Suppressor macrophage (primary cell): ENCODE measurements at places on chromosomes 6 and 20.

DNA sequence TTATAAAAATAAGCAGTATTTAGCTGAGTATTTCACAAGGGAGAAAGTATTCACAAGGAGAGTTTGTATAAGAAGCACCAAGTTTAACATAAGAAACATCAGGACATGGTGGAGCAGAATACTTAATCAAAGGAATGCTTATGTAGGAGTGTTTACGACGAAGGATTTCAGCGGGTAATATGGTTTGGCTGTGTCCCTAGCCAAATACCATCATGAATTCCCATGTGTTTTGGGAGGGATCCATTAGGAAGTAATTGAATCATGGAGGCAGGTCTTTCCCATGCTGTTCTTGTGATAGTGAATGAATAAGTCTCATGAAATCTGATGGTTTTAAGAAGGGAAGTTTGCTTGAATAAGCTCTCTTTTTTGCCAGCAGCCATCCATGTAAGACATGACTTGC is 1099.1 kb upstream of the ADGRB3 start:
- no peak for DNase-seq

DNA sequence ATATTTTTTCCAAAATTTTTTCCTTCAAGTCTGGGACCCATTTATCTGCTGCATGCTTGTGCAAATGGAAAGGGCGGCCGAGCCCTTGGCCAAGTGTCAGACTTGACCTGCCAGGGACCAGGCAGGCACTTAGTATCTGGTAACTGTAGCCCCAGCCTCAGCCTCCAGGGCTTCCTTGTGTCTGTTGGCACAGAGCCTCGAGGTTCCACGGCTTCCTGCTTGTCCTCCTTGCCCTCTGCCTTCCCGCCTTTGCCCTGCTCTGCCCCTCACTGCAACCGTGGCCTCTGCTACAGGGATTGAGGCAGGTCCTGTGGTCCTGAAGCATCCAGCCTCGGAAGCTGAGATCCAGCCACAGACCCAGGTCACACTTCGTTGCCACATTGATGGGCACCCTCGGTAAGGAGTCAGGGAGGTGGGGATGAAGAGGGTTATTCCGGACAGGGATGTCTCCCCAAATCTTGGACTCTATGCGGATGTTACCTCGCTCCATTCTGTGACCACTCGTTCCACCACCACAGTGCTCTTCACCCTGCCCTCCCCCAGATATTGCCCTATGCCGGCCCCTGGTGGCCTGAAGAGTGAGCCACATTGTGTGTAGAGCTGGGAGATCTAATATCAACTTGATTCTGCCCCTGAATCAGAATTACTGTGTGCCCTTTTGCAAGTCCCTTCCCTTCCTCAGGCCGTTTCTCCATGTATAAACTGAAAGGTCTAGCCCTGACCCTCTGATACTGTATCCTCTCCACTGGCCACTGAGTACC is 41.5 kb upstream of the SRF start:
- DNase-seq, result peak; percentile 50

GRCh38 chr20:49037962-49038387 is 8.1 kb upstream of the CSE1L start:
- DNase-seq, result peak; percentile 81

DNA sequence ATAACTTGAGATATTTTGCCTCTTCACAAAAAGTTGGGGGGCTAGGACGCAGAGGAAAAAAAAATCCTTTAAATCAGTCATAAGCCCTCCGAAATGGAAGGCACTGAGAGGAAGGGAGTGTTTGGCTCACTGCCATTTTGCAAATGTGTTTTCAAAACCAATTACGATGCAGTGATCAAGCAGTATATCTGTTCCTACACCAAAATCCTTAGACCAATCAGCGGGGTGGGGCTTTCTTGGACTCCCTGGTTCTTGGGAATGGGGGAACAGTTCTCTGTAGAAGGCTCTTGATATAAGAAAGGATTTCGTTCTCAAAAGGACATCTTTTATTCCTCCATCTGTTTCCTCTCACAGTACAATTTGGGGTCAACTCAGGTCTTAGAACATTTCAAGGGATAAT is 478.6 kb upstream of the JARID2 start:
- peak; percentile 14 for DNase-seq

DNA sequence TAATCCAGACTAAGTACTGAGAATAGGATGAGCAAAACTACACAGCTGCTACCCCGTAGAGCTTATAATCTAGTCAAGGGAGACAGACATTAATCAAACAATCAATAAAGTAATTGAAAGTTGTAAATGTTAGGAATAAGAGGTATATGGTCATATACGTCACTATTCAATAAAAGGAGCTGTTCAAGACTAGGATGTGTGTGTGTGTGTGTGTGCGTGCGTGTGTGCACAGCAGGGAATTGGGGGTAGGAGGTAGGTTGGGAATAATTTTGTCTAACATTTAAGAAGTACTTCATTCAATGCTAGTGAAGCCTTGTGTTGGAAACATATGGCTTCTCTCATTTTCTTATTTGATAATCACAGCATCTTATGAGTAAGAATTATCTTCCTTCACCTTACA is 41.8 kb downstream of the SESN1 start:
- DNase-seq, result no peak

DNA sequence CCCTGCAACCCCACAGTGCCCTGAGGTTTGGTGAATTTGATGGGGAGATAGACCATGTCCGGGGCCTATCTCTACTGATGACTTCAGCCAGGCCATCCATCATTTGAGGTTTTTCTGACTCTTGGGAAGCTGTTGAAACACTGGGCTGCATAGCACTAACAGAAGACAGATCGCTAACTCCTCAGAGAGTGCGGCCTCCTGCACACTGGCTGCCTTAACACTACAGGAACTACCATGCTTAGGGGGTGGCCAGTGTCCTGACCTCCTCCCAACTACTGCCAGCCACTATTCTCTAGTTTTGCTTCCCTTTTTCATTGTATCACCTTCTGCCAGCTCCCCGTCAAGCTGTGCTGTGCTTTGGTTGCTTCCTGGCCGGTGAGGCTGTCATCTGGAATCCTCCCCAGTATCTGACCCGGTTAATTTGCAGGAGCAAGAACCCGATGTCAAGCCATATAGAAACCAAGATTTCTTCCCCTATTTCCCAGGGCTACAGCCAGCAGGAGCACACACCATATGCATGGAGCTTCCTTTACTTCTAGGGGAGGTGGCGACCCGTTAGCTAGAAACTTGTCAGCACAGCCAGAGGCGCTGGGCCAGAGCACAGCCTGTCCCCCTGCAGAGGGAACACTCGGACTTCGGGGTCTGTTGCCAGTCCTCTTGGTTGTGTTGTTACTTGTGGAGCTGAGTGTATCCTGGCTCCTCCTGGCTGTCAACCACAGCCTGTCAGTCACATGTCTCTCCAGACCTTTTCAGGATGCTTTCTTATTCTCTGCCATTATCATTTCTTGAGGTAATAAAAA is 57.3 kb upstream of the TRAF3IP2 start:
- DNase-seq, result no peak
